Kidney (tissue), 22 donors: ENCODE measurements at places on chromosomes 6 and 20.
A peak's percentile ranks its signal among the peaks of the same experiment; 100 is the strongest.

- H3K4me3 ChIP-seq = no peak overlapping the region
- DNase-seq = no peak
- H3K27ac ChIP-seq = no peak overlapping the region
- no peaks in the 10 kb centered on the region for H3K36me3 ChIP-seq
These were observed 164.6 kb upstream of the FAM83B start for GRCh38 chr6:54681987-54682386.

- H3K36me3 ChIP-seq = no peaks in the 10 kb centered on the region
- H3K4me1 ChIP-seq = no peaks in the 10 kb centered on the region
- DNase-seq = no peak
- no peak overlapping the region for H3K4me3 ChIP-seq
These were observed 190.7 kb upstream of the FBXL4 start for GRCh38 chr6:99138445-99138844.

DNA sequence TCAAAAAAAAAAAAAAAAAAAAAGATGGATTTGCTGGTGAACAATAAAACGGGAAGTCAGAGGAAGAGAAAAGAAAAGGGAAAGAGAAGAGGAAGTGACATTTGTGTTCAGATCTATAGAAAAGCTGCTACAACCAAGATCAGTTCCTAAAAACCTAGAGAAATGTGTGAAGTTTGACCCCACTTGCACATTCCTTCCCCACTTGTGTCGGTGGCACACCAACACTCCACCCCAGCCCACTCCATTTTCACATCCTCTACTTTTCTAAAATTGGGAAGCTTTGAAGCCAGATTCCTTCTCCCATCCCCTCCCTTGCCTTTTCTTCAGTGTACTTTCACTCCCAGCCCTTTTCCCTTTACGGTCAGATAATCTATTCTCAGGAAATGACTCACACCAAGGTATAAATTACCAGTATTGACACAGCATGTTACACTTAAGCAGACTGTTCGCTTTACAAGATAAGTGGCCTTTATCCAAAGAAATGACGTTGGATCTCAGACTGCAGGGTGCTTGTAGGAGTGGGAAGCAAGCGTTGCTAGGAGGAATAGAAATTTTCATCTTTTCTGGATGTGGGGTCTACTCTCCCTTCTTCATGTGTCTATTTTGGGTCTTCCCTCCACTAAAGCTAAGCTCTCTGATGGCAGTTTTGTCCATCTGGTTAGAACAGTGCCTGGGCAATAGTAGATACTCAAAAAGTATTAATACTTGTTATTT lies 92.5 kb upstream of the ADGRF1 start:
- no peak for DNase-seq
- no peaks in the 10 kb centered on the region for H3K36me3 ChIP-seq
- H3K4me1 ChIP-seq = peaks cover 2% of the 10 kb centered on the region
- no peak overlapping the region for H3K27ac ChIP-seq
- H3K27me3 ChIP-seq = no peaks in the 10 kb centered on the region
- no peak overlapping the region for H3K4me3 ChIP-seq

- H3K36me3 ChIP-seq = peaks cover 13% of the 10 kb centered on the region
- H3K4me1 ChIP-seq = peaks cover 11% of the 10 kb centered on the region
- DNase-seq = no peak
- H3K27ac ChIP-seq = peak overlapping the region; percentile 67
These were observed 934 bp downstream of the KCNK5 start for GRCh38 chr6:39228111-39228971.

- no peak overlapping the region for H3K4me3 ChIP-seq
- no peak for DNase-seq
- H3K4me1 ChIP-seq = no peaks in the 10 kb centered on the region
- H3K27me3 ChIP-seq = no peaks in the 10 kb centered on the region
These were observed 194.3 kb upstream of the SMLR1 start for GRCh38 chr6:130632897-130633296.

GRCh38 chr6:50276771-50277261 lies 227.1 kb upstream of the DEFB112 start:
- DNase-seq = no peak
- no peak overlapping the region for H3K27ac ChIP-seq
- no peaks in the 10 kb centered on the region for H3K27me3 ChIP-seq
- no peaks in the 10 kb centered on the region for H3K4me1 ChIP-seq

DNA sequence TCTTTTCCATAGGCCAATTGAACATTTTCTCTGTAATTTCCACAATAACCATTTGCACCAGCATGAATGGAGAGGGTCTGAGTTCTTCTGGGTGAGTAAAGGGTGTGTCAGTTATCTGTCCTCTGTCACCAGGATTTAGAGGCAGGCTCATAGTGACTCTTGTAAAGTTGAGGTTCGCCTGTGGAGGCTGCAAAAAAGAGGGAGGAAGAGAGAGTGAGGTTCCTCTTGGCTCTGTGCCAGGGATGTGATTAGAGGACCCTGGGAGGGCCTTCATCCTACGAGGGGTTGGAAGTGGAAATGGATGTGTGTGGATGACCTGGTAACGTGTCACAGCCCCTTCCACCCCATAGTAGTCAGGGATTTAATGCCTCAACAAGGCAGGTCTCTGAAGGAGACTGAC lies 242.0 kb downstream of the ESR1 start:
- no peak overlapping the region for H3K27ac ChIP-seq
- H3K4me3 ChIP-seq = no peak overlapping the region
- H3K27me3 ChIP-seq = no peaks in the 10 kb centered on the region
- H3K4me1 ChIP-seq = no peaks in the 10 kb centered on the region
- DNase-seq = no peak
- H3K36me3 ChIP-seq = no peaks in the 10 kb centered on the region

- peaks cover 19% of the 10 kb centered on the region for H3K27me3 ChIP-seq
- H3K27ac ChIP-seq = peak overlapping the region; percentile 71
- no peak overlapping the region for H3K4me3 ChIP-seq
- peak; percentile 88 for DNase-seq
- no peaks in the 10 kb centered on the region for H3K36me3 ChIP-seq
These were observed 785 bp upstream of the THBD start for GRCh38 chr20:23050076-23050838.

DNA sequence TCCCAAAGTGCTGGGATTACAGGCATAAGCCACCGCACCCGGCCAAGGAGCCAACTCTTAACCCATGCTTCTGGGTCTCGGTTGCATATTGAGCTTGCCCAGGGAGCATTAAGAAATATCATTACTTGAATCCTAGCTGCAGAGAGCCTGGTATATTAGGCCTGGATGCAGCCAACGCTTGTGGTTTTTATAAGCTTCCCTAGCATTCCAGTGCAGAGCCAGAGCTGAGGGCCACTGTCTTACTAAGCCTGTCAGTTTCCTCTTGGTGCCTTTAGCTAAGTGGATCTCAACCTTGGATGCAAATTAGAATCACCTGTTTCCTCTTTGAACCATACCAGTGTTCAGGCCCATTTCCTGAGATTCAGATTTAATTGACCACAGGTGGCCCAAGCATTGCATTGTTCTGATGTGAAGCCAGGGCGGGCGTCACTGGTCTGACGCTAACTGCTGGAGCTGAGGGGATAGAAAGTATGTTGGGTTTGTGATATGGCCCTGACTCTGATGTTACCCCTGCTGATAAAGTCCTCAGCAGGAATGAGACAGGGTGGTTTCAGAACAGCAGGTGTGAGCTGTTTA lies 76.3 kb downstream of the BTBD3 start:
- no peaks in the 10 kb centered on the region for H3K27me3 ChIP-seq
- no peak overlapping the region for H3K27ac ChIP-seq

DNA sequence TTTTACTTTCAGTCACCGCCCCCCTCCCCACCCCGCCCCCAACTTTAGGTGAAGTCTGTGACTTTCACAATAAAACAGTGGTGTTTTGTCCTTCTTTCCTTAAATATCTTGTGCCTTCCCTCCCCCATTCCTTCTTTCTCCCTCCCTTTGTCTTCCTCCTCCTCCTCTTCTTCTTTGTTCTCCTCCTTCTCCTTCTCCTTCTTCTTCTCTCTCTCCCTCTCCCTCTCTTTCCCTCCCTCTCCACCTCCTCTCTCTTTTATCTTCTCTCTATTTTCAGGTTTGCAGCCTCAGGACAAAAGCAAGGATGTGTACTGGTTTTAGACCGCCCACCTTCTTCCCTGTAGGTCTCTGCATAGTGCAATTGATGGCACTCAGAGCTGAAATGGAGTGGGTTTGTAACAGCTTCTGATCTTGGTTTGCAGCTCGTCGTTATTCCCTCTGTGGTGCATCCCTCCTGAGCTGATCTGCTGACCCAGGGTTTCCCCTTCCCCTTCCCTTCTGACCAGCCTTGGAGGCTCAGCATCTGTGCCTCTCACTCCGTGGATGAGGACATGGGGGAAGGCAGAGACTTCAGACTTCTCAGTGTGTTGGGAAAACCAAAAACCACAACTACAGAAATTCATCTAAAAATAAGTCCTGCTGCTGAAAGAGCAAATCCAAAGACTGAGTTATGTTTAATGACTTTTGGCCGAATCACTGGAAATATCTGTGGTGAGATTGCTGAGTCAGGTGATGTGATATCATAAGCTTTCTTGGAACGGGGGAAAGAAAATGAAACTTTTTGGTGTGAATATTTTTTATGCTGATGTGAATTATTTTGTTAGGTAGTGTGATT lies 6.9 kb downstream of the VGLL2 start:
- no peak overlapping the region for H3K4me3 ChIP-seq
- DNase-seq = no peak
- H3K27ac ChIP-seq = no peak overlapping the region
- H3K4me1 ChIP-seq = no peaks in the 10 kb centered on the region
- no peaks in the 10 kb centered on the region for H3K36me3 ChIP-seq
- peaks cover 58% of the 10 kb centered on the region for H3K27me3 ChIP-seq

DNA sequence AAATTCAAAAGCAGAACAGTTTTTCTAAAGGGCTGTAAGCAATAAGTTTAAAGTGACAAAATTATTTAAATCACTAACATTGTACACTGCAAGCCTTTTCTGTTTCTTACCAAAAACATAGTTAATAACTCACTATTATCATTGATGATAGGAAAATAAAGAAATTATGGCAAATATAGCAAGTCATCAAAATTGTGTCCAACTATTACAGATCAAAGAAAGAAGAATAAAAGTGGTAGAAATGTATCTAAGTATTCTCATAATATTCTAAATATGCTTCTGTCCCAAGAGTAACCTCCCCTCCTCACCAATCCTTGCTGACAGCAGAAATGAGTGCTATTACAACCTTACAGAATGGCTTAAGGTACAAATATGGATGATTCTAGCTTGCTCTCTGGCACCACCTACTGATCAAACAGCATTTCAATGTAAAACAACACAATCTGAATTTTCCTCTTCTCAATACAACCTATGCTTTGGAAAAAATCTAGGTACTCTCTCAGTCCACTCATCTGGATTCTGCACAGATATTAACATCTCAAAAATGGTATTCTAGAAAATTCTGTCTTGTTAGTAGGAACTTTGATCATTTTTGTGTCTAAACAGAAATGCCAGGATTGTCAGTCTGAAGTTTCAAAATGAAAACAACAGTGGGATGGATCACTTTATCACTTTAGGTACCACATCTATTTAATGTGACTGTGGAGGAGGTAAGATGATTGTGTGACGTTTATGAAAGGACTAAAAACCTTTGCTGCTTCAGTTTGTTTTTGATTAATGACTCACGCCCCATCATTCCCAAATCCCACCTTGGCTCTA lies 40.9 kb downstream of the ZFP64 start:
- no peak overlapping the region for H3K4me3 ChIP-seq
- H3K27ac ChIP-seq = no peak overlapping the region
- H3K36me3 ChIP-seq = no peaks in the 10 kb centered on the region
- H3K4me1 ChIP-seq = no peaks in the 10 kb centered on the region
- no peaks in the 10 kb centered on the region for H3K27me3 ChIP-seq

GRCh38 chr20:35698298-35699126 lies 640 bp downstream of the NFS1 start:
- peak overlapping the region; percentile 75 for H3K27ac ChIP-seq
- DNase-seq = no peak
- peak overlapping the region; percentile 75 for H3K4me3 ChIP-seq
- peaks cover 15% of the 10 kb centered on the region for H3K36me3 ChIP-seq
- H3K27me3 ChIP-seq = no peaks in the 10 kb centered on the region
